Central memory CD4-positive, alpha-beta T cell (primary cell): ENCODE measurements at places on chromosomes 5 and 9.

DNA sequence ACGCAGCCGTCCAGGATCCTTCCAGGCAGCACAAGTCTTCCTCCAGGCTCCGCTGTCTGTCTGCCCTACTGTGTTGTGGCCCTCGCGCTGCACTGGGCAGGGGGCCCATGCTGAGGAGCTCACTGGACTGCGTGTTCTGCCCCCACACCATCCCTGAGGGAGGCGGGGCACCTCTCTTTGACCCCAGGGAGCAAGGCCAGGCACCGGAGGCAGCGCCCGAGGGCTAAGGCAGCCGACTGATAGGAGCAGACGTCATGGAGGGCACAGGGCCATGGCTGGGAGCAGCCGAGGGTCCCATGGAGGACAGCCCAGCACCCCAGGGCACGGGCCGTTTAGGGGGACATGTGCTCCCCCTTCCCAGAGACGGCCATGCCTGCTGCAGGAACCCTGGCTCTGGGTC lies 46.7 kb downstream of the KCNT1 start:
- no peak for DNase-seq

GRCh38 chr9:88777498-88778312 lies 213.6 kb upstream of the S1PR3 start:
- DNase-seq = no peak

GRCh38 chr9:14133394-14133793 lies 180.5 kb downstream of the NFIB start:
- no peak for DNase-seq

GRCh38 chr5:143474616-143475015 lies 71.1 kb upstream of the NR3C1 start:
- DNase-seq = no peak

DNA sequence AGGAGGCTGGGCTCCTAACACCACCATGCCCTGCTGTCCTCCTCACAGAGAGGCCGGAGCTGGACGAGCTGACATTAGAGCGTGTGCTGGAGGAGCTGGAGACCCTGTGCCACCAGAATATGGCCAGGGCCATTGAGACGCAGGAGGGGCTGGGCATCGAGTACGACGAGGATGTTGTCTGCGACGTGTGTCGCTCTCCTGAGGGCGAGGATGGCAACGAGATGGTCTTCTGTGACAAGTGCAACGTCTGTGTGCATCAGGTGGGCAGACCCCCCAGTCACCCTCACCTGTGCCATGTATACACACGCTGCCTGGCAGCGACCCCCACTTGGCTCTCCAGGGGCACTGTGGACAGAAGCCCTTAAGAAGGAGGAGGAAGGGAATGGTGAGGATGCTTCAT lies 35.2 kb downstream of the JADE2 start:
- DNase-seq = no peak

- DNase-seq = no peak
Observed at GRCh38 chr9:713091-713490, 128.4 kb upstream of the DMRT1 start.

GRCh38 chr9:120910643-120911042 lies 16.0 kb downstream of the TRAF1 start:
- no peak for DNase-seq

DNA sequence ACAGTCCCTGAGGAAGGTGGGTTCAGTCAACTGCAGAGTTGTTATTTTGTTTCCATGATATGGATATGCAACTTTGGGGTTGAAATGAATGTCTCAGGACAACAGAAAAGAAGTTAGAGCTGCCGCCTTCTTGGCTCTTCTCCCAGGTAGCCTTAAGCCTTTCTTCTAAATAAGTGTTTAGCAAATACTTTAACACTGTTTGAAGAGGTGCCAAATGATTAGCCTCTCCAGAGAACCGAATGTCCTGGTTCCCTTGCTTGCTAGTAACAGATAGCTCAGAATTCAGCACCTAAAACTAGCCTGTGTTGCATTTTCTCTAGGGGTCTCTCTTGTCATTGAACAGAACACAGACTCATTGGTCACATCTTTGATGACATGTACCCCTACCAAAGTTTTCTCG lies 127.7 kb upstream of the PIK3R1 start:
- no peak for DNase-seq

DNA sequence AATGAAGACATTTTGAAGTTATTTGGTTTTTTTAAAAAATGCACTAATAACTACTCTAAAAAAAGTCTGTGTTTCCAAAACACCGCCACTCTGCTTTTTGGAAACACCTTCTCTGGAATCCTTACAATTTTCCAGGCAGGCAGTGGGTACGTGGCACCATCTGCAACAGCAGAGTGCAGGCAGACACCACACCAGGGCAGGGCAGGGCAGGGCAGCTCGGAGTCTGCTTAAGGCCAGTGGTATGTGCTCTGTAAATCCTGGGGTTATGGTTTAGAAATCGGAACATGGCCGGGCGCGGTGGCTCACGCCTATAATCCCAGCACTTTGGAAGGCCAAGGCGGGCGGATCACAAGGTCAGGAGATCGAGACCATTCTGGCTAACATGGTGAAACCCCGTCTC lies 97.6 kb downstream of the TLE1 start:
- DNase-seq = no peak
